ENCODE measurements at places on chromosomes 13 and 19. TPM values are rescaled to one million over a fixed set of nuclear protein-coding genes. Genes with fewer than 3 reads are reported as not detected.

The XPO4 gene
- 16.2 TPM for total RNA-seq

The TEX29 gene
- total RNA-seq: not detected

DNA sequence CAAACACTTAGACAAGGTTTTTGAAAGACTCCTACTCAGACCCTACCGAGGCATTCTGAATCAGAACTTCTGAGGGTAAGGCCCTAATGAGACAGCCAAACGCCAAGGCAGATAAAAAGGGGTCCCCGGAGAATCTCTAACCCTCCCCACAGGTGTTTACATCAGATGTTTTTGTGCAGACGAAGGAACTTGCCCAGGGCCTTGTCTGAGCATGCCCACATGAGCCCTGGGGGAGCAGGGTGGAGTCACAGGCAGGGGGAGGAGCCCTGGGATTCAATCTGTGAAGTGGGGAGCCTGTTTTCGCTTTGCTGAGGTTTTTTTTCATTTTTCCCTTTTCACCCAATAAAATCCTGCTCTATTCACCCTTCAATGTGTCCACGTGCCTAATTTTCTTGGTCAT, 61.6 kb upstream of the MED4 start:
- no peak for DNase-seq
- no peaks in the 10 kb centered on the region for H3K36me3 ChIP-seq
- H3K27ac ChIP-seq: no peak overlapping the region
- H3K4me1 ChIP-seq: no peaks in the 10 kb centered on the region
- H3K27me3 ChIP-seq: no peaks in the 10 kb centered on the region
- H3K4me3 ChIP-seq: no peak overlapping the region

GRCh38 chr13:96741779-96742178, 252.5 kb downstream of the OXGR1 start:
- H3K4me3 ChIP-seq: no peak overlapping the region
- H3K27ac ChIP-seq: no peak overlapping the region
- no peaks in the 10 kb centered on the region for H3K4me1 ChIP-seq
- DNase-seq: no peak

DNA sequence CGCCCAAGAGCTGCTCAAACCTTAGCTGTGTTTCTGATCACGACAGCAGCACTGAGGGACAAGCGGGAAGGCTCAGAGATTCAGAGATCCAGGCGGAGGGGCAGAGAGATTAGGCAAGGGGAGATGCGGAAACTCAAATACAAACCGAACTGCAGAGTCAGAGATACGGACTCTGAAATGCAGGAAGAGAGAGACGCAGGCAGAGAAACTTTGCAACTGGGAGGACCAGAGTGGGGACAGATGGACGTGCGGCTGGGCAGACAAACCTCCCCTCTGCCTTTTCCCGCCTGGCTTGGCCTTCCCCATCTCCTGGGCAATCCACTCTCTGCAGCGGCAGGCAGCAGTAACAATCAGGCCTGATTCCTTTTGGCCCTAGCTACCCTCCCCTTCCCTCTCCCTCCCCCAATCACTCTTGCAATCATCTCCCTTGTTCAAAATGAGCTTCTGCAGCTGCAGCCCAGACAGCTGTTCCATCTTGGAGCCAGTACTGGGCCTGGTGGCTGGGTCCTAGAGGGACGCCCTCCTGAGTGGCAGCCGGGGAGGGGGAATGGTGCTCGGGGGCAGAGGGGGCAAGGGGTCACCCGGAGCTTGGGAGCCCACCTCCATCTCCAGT, 29.7 kb downstream of the OLFM2 start:
- H3K27ac ChIP-seq: no peak overlapping the region
- no peaks in the 10 kb centered on the region for H3K4me1 ChIP-seq
- no peak overlapping the region for H3K4me3 ChIP-seq
- no peaks in the 10 kb centered on the region for H3K27me3 ChIP-seq
- no peaks in the 10 kb centered on the region for H3K36me3 ChIP-seq

DNA sequence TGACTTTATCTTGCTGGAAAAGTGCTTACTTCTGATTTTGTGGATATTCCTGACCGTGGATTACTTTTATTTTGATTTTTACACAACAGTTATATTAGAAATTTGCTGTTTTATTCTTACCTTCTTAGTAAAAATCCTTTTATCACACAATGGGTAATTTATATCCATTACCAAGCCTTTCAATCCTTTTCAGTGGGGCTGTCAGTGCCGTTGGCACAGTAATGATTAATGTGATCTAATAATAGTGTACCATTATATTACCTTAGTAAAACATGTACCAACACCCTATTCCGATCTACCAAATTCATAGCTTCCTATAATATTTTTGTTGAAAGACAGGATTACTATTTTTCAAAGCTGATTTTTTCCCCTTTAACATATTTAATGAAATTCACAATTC, 87.3 kb upstream of the ZNF536 start:
- no peaks in the 10 kb centered on the region for H3K36me3 ChIP-seq
- no peak overlapping the region for H3K27ac ChIP-seq
- no peak for DNase-seq
- H3K4me1 ChIP-seq: no peaks in the 10 kb centered on the region

DNA sequence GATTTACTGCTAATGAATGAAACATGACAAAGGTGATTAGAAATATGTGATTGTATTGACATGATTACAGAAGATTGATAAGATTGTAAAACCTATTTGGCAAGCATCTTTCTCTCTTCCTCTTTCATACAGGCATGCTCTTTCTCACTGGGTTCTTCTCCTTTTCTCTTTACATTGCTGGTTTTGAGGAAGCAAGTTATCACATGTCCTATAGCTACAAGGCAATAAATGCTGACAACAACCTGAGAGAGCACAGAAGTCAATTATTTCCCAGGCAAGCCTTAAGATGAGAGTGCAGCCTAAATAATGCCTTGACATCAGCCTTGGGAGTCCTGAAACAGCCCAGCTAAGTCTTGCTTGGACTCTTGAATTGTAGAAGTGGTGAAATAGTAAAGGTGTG, 875.0 kb downstream of the SLITRK1 start:
- H3K27ac ChIP-seq: no peak overlapping the region
- no peak overlapping the region for H3K4me3 ChIP-seq
- H3K4me1 ChIP-seq: no peaks in the 10 kb centered on the region
- H3K27me3 ChIP-seq: no peaks in the 10 kb centered on the region
- no peaks in the 10 kb centered on the region for H3K36me3 ChIP-seq
- DNase-seq: no peak

DNA sequence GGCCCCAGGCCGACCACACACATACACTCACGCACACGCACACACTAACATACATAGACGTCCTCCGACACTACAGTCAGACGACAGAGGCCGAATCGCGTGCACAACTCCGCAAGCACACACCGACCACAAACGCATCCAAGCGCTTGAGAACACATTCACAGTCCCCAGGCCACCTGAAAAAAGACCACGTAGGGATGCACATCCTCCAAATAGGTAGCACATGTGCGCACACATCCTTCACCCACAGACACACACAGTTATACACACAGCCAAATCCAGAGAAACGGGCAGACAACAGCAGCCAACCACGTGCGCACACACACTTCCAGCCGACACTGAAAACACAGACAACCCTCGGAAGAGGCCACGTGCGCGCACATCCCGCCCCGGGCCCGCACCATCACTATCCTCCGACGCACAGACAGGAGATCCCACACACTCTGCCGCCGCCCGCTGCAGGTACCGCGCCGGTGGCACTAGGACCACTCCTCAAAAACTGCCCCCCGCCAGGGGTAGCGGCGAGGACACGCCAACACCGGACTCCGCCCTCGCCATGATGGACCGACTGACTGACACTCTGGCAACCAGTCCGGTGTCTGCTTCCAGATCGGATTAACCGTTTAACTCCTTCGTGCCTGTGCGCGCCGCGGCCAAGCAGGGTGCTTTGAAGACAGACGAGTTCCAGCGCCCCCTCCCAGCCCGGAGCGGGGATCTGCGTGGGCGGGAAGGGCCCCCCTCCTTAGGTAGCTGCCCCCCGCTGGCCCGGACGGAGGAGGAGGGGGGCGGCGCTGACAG, 493 bp upstream of the PDE4A start:
- no peaks in the 10 kb centered on the region for H3K27me3 ChIP-seq
- DNase-seq: peak; percentile 61
- H3K4me1 ChIP-seq: peaks cover 18% of the 10 kb centered on the region
- H3K27ac ChIP-seq: peak overlapping the region; percentile 82
- peak overlapping the region; percentile 72 for H3K4me3 ChIP-seq

DNA sequence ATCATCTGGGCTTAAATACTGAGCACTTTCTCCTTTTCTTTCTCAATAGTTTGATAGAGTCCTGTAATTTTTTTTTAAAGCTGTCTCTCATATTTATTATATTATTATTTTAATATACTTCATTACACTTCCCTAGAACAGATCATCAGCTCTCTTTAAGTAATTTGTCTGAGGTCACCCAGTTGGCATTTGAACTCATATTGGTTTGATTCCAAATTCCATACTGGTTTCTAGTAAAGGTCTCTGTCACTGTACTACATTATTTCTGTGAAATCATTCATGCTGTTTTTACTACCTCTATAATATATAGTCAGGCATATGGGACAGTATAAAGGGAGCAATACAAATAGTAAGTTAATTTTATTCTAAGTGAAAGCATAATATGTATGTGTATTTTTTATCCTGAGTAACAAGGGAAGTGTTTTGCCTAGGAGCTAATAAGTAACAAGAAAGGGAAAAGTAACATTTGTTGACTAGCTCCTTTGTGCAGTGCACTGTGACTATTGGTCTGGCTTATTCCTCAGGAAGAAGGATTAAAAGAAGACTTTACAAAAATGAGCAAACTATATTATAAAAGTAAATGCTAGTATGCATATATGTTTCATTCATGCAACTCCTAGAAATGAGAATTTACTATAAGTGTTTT, 14.3 kb downstream of the LPAR6 start:
- peak overlapping the region; percentile 34 for H3K27ac ChIP-seq
- no peak overlapping the region for H3K4me3 ChIP-seq
- no peaks in the 10 kb centered on the region for H3K27me3 ChIP-seq
- peaks cover 16% of the 10 kb centered on the region for H3K4me1 ChIP-seq
- H3K36me3 ChIP-seq: no peaks in the 10 kb centered on the region

GRCh38 chr13:49340161-49340560, 92.4 kb downstream of the CDADC1 start:
- H3K4me3 ChIP-seq: no peak overlapping the region
- H3K27ac ChIP-seq: no peak overlapping the region
- no peaks in the 10 kb centered on the region for H3K27me3 ChIP-seq
- H3K4me1 ChIP-seq: no peaks in the 10 kb centered on the region
- no peak for DNase-seq
- H3K36me3 ChIP-seq: no peaks in the 10 kb centered on the region

GRCh38 chr13:51000571-51001260, 91.1 kb downstream of the RNASEH2B start:
- no peaks in the 10 kb centered on the region for H3K27me3 ChIP-seq
- H3K27ac ChIP-seq: no peak overlapping the region
- no peak overlapping the region for H3K4me3 ChIP-seq
- no peaks in the 10 kb centered on the region for H3K4me1 ChIP-seq
- no peak for DNase-seq

- H3K27ac ChIP-seq: no peak overlapping the region
- no peaks in the 10 kb centered on the region for H3K27me3 ChIP-seq
- H3K4me1 ChIP-seq: no peaks in the 10 kb centered on the region
Measured at GRCh38 chr13:49240017-49240416, 7.7 kb upstream of the CDADC1 start.

GRCh38 chr19:23410155-23410554, 14.9 kb upstream of the ZNF91 start:
- H3K36me3 ChIP-seq: no peaks in the 10 kb centered on the region
- no peak overlapping the region for H3K4me3 ChIP-seq
- H3K4me1 ChIP-seq: 0 out of 2 replicates have a peak, but pooled peaks cover 5% of the 10 kb centered on the region
- no peak for DNase-seq

GRCh38 chr13:56563663-56564062, 577.1 kb upstream of the PRR20A start:
- DNase-seq: no peak
- no peaks in the 10 kb centered on the region for H3K36me3 ChIP-seq
- H3K4me1 ChIP-seq: no peaks in the 10 kb centered on the region
- no peak overlapping the region for H3K4me3 ChIP-seq
- H3K27me3 ChIP-seq: no peaks in the 10 kb centered on the region

GRCh38 chr13:31756346-31756745, 17.0 kb downstream of the RXFP2 start:
- H3K4me3 ChIP-seq: no peak overlapping the region
- H3K27me3 ChIP-seq: peaks cover 7% of the 10 kb centered on the region
- no peaks in the 10 kb centered on the region for H3K4me1 ChIP-seq
- no peak overlapping the region for H3K27ac ChIP-seq
- H3K36me3 ChIP-seq: no peaks in the 10 kb centered on the region
- DNase-seq: no peak

DNA sequence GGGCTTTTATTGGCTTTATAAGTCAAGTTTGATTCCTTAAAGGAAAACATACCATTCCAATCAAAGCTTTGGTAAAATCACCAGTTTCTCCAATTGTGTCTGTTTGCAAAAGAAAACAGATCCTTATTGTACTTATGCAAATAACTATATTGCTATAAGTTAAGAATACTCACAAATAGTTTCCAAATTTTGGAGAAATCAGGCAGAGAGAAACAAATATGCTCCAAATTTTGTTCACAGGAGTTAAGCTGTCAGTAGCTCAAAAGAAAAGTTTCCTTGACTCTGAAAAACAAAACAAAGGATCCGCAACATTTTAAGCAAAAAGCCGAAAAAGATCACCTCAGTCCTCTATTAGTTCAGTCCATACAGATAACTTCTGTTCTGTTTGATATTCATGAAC, 19.2 kb upstream of the IGFL4 start:
- H3K36me3 ChIP-seq: no peaks in the 10 kb centered on the region
- H3K27ac ChIP-seq: no peak overlapping the region
- peaks cover 2% of the 10 kb centered on the region for H3K27me3 ChIP-seq
- no peak overlapping the region for H3K4me3 ChIP-seq

DNA sequence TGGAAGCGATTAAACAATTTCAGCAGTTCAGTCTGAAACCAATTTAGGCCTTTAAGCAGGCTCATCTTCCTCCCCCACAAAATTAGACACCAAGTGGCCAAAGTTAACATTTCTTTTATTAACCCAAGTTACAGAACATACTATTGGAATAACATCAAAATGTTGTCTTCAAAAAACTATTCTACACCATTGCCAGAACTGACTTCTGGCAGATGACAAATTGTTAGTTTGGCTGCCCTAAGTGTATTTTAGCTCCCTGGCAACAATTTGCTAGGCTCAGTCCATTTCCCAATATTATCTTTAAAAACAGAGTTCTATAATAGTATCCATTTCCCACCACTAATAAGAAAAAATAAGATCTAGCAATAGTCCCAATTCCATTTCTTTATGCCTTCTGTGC, 107.8 kb downstream of the SGCG start:
- H3K4me3 ChIP-seq: no peak overlapping the region
- no peak for DNase-seq
- no peaks in the 10 kb centered on the region for H3K36me3 ChIP-seq
- H3K27me3 ChIP-seq: no peaks in the 10 kb centered on the region
- H3K27ac ChIP-seq: no peak overlapping the region
